Activated effector memory CD4-positive, alpha-beta T cell treated with Interleukin-2 at 50 U/mL for 16 hours (primary cell): ENCODE measurements at places on chromosomes 7 and 10.

GRCh38 chr10:120719333-120719732 is 131.8 kb upstream of the WDR11 start:
- DNase-seq: no peak

DNA sequence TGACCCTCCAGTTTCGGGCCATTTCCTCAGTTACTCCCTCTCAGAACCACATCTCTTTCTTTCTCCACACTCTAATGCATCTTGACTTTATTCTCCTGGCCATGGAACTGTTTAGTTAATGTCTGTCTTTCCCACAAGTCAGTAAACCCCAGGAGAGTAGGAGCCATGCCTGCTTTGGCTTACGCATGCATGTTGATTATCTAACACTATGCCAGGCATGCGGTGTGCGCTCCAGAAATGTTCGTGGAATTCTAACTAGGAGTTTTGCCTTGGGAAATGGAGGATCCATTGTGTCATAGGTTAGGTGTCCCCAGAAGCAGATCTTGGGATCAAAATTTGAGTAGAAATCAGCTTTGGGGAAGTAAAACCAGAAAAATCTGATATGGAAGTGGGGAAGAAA is 308.9 kb downstream of the GRID1 start:
- DNase-seq: no peak

DNA sequence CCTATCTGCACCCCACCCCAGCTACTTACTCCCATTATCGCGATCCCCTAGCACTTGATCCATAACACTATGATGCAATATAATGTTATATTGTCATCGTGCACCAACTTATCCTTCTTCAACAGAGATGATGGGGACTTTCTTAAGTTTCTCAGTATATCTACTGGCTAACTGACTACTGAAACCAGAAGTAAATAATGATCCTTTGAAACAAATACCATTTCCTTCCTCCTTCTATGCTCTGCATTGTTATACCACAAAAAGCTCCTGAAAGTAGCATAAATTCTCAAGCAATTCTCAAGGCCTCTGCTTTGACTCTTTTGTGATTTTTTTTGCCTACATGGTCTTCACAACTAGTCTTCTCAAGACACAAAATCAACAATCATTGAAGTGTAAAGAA is 68.9 kb downstream of the HTR7 start:
- no peak for DNase-seq

GRCh38 chr7:33829536-33829935 is 75.8 kb upstream of the BMPER start:
- DNase-seq: no peak

DNA sequence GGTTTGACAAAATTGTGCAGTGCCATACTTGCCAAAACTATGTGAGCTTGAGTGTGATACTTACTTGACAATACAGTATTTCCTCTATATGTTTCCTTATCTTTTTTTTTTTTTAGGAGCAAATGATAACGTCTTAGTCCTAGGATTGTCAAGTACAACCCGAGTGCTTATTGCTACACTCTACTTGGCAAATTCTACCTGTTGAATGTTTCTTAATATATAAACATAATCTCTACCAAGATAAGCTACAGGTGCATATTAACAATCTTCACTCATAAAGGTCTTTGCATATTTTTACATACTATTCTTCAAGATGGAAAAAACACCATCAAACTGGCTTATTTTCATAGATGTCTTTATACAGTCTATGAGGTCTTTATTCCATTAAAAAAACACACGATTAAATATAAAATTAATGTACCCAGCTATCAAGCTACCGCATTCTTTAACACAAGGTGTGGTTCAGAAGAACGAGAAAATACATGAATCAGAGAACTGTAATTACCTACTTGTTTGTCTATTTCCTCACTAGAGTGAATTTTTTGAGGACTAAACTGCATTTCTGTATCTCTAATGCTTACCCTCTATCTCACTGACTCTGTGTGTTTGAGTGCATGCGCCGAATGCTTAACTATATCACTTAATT is 76.1 kb upstream of the PDSS1 start:
- no peak for DNase-seq

- DNase-seq: no peak
Observed at GRCh38 chr10:101614663-101615524, 26.8 kb downstream of the DPCD start.

DNA sequence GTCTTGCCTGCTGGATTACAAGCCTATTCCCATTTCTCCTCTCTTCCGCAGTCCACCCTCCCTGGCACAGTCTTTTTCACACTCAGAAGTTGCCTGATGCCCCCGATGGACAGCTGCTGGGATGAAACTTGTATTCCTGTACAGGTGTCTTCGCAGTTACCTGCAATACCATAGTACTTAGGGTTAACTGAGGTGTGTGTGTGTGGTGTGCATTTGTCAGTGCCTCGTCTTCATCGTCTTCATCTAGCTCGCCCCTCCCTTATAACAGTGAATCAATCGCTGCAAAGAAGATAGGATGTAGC is 11.0 kb downstream of the NXPH1 start:
- no peak for DNase-seq

DNA sequence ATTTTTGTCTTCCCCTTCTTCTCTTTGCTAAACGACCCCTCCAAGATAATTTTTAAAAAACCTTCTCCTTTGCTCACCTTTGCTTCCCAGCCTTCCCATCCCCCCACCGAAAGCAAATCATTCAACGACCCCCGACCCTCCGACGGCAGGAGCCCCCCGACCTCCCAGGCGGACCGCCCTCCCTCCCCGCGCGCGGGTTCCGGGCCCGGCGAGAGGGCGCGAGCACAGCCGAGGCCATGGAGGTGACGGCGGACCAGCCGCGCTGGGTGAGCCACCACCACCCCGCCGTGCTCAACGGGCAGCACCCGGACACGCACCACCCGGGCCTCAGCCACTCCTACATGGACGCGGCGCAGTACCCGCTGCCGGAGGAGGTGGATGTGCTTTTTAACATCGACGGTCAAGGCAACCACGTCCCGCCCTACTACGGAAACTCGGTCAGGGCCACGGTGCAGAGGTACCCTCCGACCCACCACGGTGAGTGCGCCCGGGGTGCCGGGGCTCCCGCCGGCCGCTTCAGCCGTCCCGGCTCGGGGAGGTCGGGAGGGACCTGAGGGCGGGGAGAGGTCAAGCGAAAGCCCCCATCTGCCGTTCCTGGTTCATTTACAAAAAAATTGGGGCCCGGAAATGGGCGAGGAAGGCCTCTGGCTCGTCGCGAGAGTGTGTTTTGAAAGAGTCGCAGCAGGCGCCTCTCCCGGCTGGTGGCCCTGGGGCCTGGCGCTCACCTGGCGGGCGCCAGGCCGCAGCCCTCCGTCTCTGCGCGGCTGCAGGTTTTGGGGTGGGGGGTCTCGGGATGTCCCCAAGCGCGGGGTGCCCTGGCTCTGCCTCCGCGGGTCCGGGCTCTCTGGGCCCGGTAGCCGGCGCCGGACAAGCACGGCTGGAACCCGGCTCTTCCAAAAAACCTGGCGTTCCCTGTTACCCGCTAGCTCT is 1.2 kb downstream of the GATA3 start:
- DNase-seq: no peak

DNA sequence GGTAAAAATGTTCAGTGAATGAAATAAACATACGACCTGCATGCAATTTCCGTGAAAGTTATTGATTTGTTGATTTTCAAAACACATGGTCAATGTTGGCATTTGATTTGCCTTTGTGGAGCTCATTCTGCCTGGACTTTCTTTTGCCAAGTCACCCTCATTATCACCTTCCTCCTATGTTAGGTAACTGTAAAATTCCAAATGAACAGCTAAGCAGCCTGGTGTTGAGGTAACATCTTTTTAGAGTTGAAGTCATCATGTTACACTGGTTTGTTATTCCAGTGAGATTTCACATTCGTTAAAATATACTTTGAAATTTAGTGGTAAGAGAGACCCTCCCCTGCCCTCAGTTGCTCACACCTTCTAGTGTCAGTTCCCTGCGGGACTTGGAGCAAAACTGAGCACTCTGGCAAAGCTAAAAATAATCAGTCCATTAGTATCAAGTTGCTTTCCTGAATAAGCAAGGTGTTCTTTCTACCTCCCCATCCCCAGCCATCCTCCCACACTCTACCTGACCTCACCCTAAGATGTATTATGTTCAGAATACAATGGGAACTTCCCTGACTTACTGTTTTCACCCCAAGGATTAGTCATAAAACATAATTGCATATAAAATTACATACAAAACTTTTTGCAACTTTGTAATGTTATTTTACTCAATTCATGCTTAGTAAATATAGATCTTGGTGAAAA is 283.3 kb upstream of the SEMA3A start:
- DNase-seq: no peak

DNA sequence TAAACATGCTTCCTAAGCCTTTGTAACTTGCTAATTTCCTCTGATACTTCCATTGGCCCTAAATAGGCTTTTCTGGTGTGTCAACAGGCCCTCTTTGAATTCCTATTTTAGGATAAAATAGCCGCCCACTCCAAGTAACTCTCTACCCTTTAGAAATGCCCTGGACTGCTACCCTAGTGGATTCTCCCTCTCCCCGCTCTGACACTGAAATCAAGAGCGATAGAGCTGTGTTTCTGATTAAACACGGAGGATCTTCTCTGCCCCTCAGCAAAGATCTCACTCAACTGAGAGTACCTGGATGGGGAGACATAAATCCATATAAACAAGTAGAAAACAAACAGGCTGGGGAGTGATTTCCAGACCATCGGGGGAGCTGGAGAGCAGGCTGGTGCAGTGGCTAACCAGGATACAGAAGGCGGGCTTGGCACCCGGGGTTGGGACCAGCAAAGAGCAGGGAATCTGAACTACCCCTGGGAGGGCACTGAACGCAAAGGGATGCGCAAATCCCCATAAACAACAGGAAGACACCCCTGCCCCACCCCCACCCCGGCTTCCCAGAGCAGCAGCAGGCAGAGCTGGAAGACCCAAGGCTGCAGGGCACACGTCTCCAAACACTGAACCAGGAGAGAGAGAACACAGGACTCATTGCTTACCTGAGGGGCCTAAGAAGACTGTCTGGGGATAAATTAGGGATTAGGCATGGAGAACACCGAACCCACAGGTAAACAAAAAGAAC is 2.5 kb downstream of the ASB13 start:
- no peak for DNase-seq

- no peak for DNase-seq
Observed at GRCh38 chr10:74332398-74332797, 181.4 kb downstream of the ADK start.

- DNase-seq: no peak
Observed at GRCh38 chr7:157544980-157545680, 208.3 kb downstream of the DNAJB6 start.

DNA sequence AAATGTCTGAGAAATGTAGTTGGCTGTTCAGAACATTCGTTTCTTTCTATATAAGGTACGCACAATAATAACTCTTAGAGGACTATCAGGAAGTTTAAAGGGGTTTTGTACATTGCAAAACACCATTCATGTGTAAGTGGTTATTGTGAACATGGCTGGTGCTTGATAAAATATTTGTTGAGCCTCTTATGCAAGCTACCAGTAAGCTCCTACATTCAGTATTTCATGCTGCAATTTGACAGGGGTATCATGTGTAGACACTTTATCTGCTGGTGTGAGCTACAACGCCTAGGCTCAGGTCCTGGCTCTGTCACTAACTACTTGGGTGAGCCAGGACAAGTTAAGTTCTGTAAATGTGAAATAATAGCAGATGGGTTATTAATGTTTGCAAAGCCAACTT is 75.5 kb downstream of the MAP3K8 start:
- no peak for DNase-seq

DNA sequence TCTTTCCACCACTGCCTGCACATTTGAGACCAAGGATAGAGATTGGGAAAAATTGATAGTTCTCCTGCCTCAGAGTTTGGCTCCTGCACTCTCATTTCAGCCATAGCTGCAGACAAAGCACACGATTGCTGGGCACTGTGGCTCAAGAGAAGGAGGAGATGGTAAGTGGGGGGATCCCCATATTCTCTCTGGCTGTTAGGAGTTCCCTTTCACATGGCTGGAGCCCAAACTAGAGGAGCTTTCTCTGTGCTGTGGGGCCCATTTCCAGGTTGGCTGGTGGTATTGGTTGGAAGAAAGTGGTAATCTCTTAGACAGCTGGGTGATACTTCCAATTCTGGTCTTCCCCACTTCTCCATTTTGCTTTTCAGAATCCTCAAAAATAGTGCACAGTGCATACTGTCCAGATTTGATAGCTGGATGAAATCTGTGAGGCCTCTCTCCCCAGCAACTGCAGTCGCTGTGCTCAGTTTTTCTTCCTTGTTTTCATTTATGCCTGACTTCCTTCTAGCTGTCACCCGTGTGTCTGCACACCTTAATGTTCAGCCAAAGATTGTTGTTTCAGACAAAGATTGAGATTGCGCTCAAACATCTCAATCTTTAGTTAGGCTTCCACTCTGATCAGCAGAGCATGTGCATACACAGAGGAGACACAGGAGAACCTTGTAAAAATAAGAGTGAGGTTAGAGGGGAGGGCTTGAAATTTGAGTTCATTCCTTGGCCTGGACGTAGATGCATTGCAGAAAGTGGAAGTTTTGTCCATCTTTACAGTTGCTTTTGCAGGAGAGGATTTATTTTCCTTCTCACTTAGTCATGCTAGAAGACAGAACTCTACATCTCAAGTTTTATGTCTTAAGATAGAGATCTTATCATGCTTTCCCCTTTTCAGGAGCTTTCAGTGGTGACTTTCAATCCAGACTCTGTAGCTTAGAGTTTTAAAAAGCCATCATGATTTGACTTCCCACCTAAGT is 28.6 kb downstream of the RABGEF1 start:
- DNase-seq: no peak

DNA sequence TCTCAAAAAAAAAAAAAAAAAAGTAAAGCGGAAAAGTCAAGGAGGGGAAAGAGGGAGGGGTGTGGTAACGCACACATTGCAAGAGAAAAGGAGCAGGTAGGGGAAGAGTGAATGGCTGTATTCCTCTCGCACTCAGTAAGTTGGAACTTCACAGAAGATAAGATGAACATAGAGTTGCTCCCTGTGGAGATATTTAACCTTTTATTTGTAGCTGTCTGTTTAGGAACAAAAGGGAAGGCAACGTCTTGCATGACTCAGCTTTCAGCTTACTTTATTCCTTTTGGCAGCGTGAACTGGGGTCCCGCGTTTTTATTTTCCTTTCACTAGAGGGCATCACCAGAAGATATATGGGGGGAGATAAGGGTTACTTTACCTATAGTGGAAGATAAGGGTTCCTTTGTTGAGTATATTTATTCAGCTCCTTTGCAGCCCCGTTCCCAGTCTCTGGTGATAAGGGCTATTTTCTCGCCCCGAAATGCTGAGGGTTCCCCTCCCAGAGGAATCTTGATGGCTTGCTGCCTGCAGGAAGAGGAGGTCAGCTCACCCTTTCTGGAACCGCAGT is 78.5 kb downstream of the APBB1IP start:
- DNase-seq: no peak

DNA sequence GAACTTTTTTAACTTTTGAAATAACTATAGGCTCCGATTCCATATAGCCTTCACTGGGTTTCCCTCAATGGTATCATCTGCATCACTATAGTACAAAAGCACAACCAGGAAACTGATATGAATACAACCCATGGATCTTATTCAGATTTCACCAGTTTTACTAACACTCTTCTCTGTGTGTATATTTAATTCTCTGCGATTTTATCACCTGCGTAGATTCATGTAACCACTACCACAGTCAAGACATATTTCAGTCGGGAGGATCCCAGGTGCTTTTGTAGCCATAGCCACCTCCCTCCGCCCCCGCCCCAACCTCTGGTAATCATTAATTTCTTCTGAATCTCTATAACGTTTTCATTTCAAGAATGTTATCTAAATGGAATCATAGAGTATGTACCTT is 82.8 kb upstream of the C7orf33 start:
- no peak for DNase-seq
